Mucosa of descending colon (tissue), 3 donors: ENCODE measurements at places on chromosomes 6 and 20.

DNA sequence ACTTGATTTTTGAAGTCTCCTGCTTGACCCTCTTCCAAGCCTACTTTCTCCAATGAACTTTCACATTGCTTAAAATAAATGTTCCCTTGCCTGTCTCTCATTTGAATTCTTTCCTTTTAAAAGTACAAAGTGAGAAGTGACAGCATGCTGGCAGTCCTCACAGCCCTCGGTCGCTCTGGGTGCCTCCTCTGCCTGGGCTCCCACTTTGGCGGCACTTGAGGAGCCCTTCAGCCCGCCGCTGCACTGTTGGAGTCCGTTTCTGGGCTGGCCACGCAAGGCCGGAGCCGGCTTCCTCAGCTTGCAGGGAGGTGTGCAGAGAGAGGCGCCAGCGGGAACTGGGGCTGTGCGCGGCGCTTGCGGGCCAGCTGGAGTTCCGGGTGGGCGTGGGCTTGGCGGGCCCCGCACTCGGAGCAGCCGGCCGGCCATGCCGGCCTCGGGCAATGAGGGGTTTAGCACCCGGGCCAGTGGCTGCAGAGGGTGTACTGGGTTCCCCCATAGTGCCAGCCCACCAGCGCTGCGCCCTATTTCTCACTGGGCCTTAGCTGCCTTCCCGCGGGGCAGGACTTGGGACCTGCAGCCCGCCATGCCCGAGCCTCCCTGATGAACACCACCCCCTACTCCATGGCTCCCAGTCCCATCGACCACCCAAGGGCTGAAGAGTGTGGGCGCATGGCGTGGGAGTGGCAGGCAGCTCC, 31.9 kb downstream of the SERPINB6 start:
- DNase-seq, result no peak

DNA sequence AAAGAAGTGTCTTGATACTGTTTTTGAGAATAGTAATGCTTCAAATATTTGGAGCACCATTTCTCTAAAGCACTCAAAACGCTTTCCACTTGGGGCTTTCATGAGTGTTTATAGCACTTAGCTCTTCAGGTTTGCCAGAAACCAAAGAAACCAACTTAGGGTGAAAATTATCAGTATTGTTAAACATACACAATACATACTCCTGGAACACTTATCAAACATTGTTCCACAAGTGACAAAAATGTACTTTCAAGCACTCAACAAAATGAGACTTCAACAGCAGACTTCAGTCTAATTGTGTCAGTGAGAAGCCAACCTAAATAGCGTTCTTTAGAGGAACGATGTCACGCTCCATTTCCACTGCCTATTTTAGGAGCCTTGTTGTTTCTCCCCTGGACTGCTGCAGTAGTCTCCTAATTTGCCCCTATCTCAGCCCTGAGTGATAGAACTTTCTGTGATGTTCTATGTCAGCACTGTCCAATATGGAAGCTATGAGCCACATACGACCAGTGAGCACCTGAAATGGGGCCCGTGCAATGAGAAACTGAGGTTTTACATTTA, 461.3 kb downstream of the KIF16B start:
- no peak for DNase-seq

DNA sequence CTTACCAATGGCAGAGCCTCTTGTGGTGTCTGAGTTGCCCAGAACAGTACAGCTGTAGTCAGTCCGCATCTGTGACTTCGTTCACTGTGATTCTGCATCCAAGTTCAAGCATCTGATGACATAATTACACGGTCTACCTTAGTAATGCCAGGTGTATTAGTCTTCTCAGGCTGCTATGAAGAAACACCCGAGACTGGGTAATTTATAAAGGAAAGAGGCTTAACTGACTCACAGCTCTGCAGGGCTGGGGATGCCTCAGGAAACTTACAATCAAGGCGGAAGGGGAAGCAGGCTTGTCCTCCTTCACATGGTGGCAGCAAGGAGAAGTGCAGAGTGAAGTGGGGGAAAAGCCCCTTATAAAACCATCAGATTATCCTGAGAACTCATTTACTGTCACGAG, 163.9 kb upstream of the SULF2 start:
- DNase-seq, result no peak

DNA sequence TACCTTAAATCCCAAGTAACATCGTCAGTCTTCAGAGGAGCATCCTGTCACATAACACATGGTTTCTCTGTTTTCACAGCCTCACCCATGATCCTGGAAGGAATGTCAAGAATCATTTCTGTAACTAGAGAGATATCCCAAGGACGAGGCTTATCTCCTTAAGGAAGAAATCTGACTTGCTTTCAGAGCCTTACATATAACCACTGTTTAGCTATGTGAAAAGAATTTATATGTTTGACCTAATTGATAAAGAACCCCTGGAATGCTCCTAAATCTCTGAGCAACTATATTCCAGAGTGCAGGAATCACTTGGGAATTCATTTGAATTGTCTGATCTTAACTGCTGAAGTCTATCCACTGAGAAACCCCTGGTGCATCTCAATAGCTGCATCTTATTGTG, 243.1 kb downstream of the ALDH8A1 start:
- DNase-seq, result no peak

DNA sequence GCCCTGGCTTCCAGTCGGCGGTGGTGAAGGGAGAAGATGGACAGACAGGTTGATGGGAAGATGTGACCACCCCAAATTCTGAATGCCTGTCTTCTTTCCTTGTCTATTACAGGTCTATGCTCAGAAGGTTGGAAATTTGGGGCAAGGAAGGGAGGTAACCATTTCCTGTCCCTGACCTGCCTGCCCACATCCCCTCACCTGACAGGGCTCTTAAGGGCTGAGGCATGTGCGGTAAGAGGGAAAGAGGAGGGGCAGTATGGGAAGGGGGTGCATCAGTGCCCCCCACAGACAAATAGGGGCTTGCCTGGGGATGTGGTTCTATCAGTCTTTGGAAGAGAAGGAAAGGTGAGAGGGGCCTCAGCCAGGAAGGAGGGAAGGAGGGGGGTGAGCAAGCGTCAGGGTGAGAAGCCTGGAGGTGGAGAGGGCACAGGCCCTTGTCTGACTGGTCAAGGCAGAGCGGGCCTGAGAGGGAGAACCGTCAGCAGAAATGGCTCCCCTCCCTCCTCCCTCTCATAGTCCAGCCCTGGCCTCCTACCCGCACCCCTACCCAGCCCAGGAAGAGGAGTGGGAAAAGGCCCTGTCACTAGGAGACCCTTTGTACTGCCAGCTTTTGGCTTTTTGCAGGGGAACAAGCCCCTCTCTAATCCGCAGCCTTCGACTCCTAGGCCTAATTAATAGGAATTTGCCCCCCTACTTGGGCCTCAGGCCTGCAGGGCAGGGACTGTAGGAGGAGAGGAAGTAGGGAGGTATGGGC, 104.4 kb upstream of the FOXP4 start:
- no peak for DNase-seq

- peak; percentile 25 for DNase-seq
Observed at GRCh38 chr20:63775096-63775978, 35.8 kb downstream of the SLC2A4RG start.

DNA sequence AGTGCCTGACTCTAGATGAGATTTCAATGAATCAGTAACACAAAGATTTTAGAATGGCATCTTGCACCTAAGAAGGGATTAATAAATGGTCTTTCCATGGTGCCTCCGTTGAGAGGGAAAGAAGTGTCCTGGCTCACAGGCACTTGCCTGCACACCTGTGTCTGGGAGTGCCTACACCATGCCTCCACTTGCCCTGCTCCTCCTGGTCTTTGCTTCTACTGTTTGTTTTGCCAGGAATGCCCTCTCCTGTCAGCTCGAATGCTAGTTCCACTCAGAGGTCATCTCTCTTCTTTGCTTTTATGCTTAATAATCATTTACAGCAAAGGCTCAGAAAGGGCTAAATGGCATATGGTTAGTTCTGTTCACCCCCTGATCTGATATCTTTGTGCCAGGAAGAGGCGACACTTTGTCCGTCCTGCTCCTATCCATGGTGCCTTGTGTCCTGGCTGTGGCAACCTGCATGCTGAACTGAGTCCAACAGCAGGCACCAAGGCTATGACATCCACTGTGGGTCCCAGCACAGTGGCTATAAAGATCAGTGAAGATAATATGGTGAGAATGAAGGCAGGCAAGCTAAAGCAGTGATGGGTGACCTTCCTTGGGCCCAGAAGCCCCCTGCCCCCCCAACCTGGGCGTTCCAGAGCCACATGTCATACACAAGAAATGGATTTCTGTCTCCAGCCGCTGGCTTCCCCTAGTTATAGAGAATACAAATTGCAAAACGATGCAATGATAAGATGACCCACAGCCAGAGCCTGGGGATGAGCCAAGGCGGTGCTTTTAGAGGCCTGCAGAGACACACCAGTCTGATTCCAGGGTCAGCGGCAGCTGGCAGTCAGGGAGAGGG, 1.4 kb downstream of the C6orf132 start:
- no peak for DNase-seq

- DNase-seq, result no peak
Observed at GRCh38 chr20:4880051-4880450, 121.3 kb downstream of the SLC23A2 start.

- no peak for DNase-seq
Observed at GRCh38 chr6:168528474-168529095, 87.6 kb downstream of the SMOC2 start.

- DNase-seq, result no peak
Observed at GRCh38 chr20:11267131-11267761, 593.4 kb upstream of the JAG1 start.

DNA sequence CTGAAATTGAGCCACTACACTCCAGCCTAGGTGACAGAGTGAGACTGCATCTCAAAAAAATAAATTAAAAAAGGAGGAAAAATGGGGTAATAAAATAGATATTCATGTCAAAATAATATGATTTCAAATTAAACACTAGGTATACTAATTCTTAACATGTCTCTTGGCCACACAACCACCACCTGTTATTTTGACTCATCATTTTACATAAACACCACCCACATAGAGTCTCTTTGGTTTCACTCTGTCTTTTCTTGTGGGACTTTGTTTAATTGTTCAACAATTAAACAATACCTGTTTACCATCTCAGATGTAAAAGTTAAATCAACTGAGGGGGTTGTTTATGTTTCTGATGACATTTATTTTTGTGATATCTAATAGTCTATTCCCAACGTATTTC, 476.8 kb upstream of the ADGRB3 start:
- no peak for DNase-seq

DNA sequence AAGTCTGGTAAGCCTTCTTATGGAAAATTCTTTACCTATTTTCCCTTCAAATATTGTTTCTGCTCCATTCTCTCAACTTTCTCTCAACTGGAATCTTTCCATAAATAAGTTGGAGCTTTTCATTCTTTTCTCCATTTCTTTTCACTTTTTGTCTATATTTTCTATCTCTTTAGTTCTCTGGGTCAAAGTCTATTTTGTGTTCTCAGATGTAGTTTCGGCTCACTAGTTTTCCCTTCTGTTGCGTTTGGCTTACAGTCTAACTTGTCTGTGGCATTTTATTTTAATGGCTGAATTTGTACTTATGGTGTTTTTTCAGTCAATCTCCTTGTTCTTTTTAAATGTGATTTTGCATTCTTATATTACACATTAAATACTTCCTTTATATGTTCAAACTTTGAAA, 14.1 kb upstream of the SLC22A2 start:
- no peak for DNase-seq

DNA sequence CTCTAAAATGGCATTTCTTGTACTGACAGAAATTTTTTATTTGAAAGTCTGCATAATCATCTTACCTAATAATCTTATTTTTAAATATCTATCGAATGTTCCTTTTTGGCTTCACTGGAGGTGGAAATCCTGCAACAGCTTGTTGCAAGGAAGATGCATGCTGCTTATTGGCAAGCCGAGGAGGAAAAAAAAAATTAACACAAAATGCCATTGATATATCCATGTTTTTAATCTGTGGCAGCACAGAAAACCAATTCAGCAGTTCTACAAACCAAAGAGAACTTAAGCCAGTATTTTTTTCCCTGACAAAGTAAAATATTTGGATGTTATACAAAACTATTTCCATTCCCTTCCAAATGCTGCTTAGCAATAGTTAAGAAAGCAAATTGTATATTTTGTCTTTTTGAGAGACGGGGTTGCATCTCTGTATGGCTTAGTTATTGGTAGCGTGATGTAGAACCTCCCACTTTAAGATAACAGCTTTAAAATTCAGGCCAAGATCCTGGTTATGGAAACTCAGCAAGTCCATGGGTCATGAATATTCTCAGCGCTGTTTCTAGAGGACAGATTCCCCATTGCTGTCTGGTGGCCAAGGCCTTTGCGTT, 231.4 kb downstream of the TMEM242 start:
- no peak for DNase-seq

DNA sequence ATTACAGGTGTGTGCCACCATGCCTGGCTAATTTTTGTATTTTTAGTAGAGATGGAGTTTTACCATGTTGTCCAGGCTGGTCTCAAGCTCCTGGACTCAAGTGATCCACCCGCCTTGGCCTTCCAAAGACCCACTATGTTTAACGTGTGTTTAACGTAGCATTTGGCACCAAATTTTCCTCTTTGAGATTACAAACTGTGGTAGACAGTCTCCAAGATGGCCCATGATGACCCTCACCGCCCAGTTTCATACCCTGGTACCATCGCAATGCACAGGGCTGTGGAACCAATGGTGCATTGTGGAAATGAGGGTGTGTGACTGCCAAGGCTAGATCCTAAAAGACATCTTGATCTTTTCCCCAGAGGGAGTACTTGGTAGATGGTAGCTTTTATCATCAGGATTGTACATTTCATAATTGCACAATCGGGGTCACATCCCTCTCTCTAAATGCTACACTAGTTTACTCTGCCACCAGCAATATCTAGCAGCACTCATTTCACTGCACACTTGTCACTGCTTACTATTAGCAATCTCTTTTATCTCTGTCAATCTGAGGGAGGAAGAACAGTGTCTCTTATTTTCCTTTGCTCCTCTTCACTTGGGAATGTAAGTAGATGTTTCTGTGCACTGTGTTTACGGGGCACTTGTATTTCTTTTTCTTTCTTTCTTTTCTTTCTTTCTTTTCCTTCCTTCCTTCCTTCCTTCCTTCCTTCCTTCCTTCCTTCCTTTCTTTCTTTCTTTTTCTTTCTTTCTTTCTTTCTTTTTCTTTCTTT, 96.9 kb downstream of the NOL4L start:
- DNase-seq, result no peak

DNA sequence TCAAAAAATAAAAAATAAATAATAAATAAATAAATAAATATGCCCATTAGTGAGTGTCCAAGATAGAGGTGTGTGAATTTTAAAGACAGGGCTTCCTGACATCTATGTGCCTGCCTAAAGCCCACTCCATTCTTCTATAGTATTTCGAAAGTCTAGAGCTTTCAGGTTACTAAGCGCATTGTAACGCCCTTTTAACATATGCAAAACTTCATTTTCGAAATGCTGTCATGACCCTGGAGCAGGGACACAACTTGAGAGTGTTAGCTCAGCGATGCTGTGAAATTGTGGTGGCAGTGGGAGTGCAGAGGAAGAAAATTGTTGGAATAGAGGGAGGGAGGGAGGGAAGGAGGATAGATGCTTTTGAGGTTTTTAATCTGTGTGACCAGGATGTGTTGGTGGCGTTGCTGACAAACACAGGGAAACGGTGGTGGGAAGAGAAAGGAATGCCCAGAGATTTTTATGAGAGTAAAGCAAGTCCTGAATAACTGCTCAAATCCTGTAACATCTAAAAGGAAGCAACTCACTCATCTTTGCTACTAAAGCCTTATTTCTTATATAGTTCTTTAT, 169.3 kb downstream of the ARID1B start:
- DNase-seq, result no peak

GRCh38 chr6:157240059-157240959, 83.0 kb downstream of the TMEM242 start:
- DNase-seq, result peak; percentile 75

GRCh38 chr20:59730722-59731121, 126.4 kb downstream of the PHACTR3 start:
- DNase-seq, result no peak

- no peak for DNase-seq
Observed at GRCh38 chr6:165718491-165718891, 55.5 kb upstream of the PDE10A start.

GRCh38 chr6:39328066-39328465, 5.6 kb upstream of the KCNK16 start:
- DNase-seq, result no peak
